HS-27A (cell line): ENCODE measurements at places on chromosomes 6 and 20.

- DNase-seq = no peak
Measured at GRCh38 chr6:168368066-168368820, 48.7 kb upstream of the DACT2 start.

GRCh38 chr20:539848-540247, 3.7 kb downstream of the CSNK2A1 start:
- DNase-seq = no peak

DNA sequence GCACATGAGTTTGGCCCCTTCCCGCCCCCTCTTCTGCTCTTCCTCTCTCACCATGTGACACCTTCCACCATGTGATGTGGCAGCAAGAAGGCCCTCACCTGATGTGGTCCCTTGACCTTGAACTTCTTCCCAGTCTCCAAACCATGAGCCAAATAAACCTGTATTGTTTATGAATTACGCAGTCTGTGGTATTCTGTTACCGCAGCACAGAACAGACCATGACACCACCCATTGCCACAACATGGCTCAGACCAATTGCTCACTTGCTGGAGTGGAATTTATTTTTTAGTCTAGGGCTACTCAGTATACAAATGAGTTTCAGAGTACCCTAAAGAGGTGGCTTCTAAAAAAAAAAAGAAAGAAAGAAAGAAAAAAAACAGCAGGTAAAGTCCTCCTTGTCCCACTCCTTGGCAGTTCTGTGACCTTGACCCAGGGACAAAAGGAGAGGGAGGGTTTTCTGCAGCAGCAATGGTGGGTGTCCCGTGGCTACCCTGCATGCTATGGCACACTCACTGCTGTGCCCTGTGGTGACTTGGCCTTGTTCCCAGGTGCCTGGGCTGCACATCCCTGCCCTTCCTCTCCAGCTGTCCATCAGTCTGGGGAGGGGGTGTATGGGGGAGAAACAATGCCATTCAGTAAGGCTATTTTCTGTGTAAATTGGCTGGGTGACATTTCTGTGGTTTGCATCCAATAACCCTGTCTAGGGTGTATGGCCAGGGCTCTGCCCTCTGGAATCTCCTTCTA, 5.4 kb upstream of the VSX1 start:
- no peak for DNase-seq

DNA sequence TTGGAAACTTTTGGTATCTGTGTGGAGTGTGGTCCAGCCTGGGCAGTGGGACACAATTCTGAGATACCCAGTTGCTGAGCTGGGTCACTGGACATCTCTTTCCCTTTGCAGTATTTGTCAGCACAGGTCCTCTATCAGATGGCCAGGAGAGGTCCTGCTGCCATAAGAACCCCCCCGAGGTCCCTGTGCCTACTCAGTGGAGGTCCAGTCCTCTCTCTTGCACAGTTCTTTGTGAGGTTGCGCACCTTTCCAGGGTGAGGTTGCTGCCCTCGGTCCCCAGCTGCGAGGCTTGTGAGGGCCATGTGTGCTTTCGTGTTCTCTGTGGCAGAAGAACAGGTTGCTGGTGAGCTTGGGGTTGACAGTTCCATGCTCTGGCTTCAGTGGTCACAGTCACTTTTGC, 320.6 kb downstream of the QKI start:
- no peak for DNase-seq

DNA sequence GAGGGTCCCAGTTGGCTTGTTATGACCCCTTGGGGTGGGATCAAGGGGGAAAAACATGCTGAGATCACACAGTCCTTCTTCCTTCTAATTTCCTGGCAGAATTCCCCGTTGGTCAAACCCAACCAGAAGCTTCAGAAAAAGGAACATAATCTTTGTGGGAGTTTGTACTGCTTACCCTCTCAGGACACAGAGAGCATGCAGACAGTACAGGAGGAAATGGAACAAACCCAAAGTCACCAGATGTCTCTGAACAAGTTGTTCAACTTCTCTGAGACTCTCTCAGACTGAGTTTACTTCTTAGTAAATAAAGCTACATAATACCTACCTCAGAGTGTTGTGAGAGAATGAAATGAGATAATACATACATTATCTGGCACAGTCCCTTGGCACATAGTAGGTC, 181.1 kb upstream of the TSHZ2 start:
- no peak for DNase-seq

DNA sequence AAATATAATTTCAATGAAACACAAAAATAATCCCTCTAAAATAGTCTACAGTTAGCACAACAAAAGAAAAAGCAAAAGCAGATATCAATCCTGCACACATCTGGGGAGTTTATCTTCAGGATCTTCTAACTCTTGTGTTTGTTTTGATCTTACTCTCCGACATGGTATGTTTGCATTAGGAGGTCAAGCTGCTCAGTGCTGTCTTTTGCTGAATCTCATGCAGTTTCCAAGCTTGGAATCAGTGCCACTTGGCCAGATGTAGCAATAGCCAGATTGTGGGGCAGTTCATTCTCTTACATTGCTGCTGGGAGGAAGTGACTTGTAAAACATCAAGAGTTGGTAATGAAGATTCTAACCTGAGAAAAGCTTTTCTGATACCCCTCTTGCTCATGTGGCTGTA, 29.5 kb downstream of the RIOK1 start:
- DNase-seq = no peak

GRCh38 chr6:37209461-37210205, 39.7 kb downstream of the PIM1 start:
- DNase-seq = no peak

- DNase-seq = no peak
Measured at GRCh38 chr6:111536910-111537527, 54.0 kb upstream of the REV3L start.

- no peak for DNase-seq
Measured at GRCh38 chr6:344816-345340, 46.7 kb upstream of the IRF4 start.

DNA sequence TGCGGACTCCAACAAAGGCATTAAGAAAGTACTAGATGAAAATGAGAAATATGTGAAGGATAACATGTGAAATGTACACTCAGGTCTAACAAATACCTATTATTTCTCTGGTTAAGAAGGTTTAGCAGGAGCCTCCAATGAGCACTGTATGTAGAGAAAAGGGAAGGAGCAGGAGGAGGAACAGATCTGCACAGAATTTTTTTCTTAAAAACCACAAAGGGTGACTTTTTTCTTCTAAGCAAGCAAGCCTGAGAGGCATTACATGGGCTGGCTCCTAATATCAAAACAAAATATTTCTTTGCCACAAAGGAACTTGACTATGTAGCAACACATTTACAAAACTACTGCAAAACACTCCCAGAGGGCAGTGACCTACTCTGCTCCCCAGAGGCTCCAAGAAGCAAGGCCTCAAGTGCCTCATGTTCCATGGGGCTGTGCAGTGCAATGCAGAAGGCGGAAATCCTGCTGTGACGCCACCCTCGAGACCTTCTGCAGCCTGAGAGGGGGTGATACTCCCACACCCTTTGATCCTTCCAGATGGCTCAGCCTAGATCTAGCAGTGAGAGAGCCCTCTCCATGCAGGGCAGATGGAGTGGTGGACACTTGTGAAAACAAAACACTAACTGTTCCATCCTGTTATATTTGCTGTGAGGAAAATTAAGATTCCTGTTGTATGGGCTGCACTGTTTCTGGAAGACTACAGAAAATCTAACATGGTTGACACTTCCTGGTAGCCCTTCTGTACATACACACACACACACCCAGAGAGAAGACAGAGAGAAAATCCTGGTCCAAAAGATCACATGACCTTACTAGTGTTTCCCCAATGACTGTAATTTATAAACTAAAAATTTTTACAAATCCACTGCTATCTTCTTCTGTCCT, 36.0 kb upstream of the SMIM29 start:
- no peak for DNase-seq

DNA sequence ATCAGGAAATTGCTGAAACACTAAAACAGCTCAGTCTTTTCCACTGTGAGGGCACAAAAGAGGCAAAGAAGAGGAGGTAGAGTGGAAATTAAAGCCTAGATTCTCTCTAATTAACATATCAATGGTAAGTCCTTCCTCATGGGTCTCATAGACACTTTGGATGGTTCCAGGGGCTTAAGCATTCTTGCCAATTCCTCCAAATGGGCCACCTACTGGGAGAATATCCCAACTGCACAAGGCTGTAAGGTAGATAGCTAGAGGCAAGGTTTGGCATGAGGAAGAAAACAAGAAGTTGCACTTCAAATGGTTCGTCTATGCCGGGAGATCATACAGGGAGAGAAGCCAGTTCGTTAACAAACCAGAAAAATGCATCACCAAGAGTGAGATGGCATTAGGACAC, 107.6 kb upstream of the KHDRBS2 start:
- DNase-seq = no peak

GRCh38 chr20:1171461-1172093, 13.2 kb downstream of the TMEM74B start:
- no peak for DNase-seq

DNA sequence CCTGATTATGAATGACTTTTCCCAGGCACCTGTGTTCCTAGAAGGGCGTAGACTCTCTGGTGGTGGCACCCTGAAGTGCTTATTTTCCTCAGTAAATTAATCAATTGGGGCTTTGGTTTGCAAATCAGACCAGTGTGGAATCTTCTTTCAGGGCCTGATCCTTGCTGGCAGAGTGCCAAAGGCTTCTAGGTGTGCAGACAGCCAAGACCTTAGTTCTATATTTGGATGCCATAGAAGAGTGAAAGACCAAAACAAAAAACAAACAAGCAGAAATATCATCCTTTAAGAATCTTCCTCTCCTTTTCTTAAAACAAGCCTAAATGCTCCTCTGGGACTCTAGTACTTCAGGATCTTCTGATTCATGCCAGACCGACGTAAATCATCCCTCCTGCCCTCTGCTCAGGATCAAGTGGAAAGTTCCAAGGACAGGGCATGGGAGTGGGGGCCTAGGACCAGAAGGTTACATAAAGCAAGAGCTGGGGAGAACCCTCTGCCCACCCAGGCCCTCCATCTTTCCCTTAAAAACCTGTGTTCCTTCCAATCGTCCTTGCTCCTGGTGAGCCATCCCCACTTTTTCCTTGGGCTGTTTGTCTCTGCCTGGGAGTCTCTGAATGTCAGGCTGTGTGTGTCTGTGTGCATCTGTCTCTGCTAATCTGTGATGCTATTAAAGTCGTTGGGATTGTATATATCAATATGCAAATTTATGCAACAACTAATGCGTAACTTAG, 70.5 kb upstream of the MYLIP start:
- DNase-seq = no peak

GRCh38 chr20:50649590-50649989, 41.8 kb downstream of the RIPOR3 start:
- DNase-seq = no peak

- DNase-seq = no peak
Measured at GRCh38 chr6:22409486-22409885, 112.7 kb upstream of the PRL start.

GRCh38 chr20:57711826-57712225, 2.0 kb upstream of the PMEPA1 start:
- no peak for DNase-seq

DNA sequence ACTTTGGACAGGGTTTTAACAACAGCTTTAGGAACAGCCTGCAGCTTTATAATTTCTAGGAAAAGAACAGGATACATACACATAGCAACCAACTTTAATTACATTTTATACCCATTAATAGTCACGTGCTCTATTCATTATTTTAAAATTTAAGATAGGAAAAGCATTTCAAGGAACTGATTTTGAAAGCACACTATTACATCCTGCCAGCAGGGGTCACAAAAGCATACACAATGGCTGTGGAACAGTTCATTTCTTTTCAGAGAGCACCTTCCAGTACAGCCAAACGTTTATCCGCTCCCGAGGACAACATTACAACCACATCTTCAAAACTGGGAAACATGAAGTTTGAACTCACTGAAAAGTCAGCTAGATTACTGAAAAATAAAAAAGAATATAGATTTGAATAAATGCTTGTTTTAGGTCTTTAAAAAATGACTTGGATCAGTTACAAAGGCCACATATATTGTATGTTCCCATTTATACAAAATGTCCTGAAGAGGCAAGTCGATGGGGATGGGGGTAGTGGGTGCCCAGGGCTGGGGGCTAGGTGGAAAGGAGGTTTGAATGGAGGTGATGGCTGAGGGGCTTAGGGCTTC, 104.6 kb upstream of the EXOC2 start:
- DNase-seq = no peak

GRCh38 chr6:32131439-32131948, 1.4 kb upstream of the FKBPL start:
- DNase-seq = no peak

- DNase-seq = no peak
Measured at GRCh38 chr6:138662471-138662870, 111.1 kb upstream of the CCDC28A start.

- DNase-seq = no peak
Measured at GRCh38 chr6:132114201-132114825, 163.1 kb upstream of the CCN2 start.

DNA sequence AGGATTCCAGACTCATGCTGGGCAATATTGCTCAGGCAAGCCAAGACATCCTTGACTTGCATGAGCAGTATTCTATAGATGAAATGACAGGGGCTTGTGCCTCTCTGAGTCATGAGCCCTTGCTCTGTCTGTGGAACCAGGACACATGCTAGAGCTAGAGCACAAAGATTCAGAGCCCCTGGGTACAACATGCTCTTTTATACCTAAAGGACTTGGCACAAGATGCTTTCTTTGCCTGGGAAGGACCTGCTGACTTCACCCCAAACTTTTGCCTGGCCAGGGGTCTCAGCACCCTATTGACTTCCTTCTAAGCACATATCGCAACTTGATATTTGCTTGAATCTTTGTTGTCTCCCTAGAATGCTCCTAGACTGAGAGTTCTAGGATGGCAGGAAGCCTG, 27.4 kb downstream of the TGM6 start:
- no peak for DNase-seq

GRCh38 chr6:42128460-42129359, 13.7 kb downstream of the C6orf132 start:
- no peak for DNase-seq

- DNase-seq = no peak
Measured at GRCh38 chr20:10747019-10747418, 73.2 kb upstream of the JAG1 start.

- DNase-seq = no peak
Measured at GRCh38 chr6:32963866-32964265, 4.5 kb upstream of the BRD2 start.

GRCh38 chr6:106159531-106159940, 73.4 kb downstream of the PRDM1 start:
- peak; percentile 69 for DNase-seq

DNA sequence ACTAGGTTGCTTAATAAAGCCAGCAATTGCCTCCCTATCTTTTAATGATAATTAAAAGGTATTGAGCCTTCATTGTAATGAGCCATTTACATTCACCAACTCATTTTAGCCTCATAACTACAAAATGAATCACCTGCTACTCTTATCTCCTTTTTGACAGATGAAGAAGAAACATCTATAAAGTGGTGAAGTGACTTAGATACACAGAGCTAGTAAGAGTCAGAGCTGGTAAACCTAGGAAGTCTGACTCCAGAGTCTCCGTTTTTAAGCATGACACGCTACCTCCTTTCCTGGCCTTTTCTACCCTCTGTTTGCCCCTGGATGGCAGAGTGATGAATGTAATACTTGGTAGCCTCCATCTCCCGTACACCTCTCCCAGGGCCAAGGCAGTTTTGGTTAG, 93.5 kb downstream of the SPTLC3 start:
- DNase-seq = no peak
